A549 treated with dexamethasone at 1 μM for 4 hours (cell line): ENCODE measurements at places on chromosomes 3 and 15. TPM values are rescaled to one million over a fixed set of nuclear protein-coding genes. Genes with fewer than 3 reads are reported as not detected.

GOLGA6A gene
- 0.02 to 0.32 TPM (median 0.19 TPM) in 5 replicates for total RNA-seq

GOLGA8M gene
- total RNA-seq: 0.06 to 0.24 TPM in 2 of 5 replicates, not detected in the others

ZNF80 gene
- total RNA-seq: 0.04 TPM in 1 of 5 replicates, not detected in the others

LRRC31 gene
- total RNA-seq: not detected in 5 replicates
